NCI-H146 (cell line): ENCODE measurements at places on chromosomes 1 and 21.
A peak's percentile ranks its signal among the peaks of the same experiment; 100 is the strongest.

- DNase-seq: no peak
Observed at GRCh38 chr1:167450843-167451242, 67.5 kb downstream of the CD247 start.

DNA sequence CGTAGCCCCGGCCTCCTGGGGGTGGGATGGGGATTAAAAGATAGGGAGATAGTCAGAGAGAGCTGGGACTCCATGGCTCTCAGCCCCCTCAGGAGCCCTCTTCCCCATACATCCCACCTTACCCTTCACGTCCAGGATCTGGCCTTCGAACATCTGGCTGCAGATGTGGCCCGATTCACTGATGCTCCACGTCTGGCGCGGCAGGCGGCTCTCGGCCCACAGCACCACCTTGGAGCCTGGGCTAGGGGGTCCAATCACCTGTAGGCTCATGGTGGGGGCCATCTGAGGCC lies 4.2 kb downstream of the CD52 start:
- DNase-seq: no peak

DNA sequence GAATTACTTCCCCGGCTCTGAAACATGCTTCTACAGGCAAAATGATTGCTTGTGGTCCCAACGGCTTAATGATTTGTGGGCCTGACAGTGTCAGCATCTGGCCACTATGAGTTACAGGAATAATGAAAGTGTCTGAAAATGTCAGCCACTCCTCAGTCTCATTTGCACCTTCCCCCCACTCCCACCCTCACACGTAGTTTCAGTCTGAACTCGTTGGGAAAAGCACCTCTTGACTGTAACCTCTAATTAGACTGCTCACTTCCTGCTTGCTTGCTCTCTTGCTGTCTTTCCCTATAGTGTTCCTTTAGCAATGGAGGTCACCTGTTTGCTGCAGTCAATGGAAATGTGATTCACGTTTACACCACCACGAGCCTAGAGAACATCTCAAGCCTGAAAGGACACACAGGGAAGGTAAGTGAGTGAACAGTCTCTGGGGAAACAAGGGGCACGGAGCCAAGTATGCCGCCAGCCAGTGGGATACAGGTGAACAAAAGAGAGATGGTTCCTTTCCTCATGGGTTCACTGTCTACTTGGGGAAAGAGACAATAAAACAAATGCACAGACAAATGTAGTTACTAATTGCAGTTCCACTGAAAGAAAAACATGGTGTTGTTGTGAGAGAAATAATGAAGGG lies 27.1 kb downstream of the CFAP57 start:
- DNase-seq: peak; percentile 9

GRCh38 chr21:14488672-14489204 lies 57.4 kb downstream of the SAMSN1 start:
- no peak for DNase-seq

DNA sequence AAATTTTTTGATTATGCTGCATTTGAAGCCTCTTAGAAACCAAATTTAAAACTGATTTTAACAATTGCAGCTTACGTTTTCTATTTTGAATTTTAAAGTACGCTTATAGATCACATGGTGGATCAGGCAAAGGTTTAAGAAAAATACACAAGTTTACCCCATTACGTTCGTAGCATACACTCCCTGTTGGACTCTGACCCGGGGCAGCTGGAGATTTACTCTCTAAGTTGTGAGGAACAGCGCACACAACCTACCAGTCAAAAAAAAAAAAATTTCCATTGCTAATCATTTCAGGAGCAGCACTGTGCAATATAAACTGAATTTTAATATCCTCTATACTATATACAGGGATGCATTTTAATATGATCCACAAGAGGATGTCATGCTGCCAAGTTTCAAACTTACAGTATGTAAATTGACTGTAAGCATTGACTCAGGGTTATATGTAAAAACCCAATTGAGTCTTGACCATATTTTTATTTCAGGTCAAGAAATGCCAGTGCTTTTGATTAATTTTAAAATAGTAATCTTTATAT lies 20.4 kb downstream of the CSDE1 start:
- DNase-seq: no peak

DNA sequence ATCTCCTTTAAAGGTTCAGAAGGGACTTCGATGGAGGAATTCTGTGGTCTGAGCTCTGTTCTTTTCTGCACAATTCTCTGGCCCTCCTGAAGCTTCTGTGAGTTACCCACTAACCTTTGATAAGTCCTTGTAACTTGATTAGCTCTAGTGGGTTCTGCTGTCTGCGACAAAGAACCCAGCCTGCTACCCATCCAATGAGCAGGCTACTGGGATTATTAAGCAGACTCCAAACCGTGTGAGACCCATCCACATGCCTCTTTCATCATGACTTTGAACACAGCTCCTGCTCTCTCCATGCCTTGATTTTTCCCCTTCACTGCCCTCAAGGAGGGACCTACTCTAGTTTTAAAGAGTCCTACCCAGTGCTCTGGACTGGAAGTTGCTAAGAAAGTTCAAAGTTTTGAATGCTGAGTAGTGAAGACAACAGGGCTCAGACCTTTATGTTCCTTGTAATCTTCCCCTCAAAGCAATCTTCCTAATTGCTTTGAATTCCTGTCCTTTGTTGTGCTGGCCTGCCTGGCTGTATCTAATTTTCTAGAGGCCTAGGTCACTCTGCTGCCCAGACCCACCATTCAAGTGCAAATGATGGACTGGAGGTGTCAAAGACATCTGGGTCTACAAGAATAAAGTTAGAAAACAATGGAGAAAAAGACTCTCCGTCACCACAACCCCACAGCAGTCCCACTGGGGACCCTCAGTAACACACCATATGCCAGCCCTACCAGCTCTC lies 146.9 kb downstream of the RHOU start:
- DNase-seq: no peak

- no peak for DNase-seq
Observed at GRCh38 chr1:165841582-165842017, 14.2 kb downstream of the UCK2 start.

DNA sequence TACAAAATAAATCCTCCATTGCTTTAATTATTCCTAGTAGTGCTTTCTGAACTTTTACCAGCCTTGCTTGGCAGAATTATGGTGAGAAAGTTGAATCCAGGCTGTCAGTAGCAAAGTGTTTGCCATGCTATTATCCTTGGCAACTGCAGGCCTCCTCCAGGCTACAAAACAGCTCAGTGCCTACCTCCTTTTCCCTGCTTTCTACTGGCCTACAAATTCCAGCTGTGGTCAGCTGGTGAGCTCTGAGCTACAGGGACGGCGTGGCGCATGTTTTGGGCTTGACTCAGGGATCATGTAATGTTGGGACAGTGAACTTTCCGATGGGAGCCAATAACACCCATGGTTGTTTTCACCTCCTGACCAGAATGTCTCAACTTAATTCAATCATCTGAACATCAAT lies 456.1 kb upstream of the ADAMTS5 start:
- no peak for DNase-seq

DNA sequence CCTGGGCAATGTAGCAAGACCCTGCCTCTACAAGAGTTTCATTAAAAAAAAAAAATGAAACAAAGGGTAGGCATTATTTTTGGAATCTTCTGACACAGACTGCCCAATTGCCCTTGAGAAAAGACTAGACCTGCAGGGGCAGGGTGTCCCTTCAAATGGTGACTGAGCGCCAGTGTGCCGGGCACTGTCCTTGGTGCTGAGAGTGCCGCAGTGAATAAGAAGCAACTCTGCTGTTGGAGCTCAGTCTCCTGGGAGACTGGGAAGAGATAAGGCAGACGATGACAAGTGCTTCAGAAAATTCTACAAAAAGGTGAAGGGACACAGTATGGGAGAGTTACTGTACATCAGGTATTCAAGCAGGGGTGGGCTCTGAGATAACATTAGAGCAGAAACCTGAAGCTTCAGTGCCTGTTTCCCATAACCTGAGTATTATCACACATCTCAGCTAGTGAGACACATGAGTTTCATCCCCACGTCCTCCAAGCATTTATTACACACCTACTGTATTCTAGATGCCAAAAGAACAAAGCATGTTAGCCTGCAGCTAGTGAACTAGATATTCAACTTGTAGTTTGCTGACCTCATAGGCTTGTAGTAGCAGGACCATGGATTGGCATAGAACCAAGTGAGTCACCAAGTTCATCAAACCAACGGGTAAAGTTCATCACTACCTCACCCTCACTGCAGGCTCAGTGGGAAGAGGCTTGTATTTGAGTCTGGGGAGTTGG lies 18.4 kb upstream of the RPL11 start:
- DNase-seq: no peak

DNA sequence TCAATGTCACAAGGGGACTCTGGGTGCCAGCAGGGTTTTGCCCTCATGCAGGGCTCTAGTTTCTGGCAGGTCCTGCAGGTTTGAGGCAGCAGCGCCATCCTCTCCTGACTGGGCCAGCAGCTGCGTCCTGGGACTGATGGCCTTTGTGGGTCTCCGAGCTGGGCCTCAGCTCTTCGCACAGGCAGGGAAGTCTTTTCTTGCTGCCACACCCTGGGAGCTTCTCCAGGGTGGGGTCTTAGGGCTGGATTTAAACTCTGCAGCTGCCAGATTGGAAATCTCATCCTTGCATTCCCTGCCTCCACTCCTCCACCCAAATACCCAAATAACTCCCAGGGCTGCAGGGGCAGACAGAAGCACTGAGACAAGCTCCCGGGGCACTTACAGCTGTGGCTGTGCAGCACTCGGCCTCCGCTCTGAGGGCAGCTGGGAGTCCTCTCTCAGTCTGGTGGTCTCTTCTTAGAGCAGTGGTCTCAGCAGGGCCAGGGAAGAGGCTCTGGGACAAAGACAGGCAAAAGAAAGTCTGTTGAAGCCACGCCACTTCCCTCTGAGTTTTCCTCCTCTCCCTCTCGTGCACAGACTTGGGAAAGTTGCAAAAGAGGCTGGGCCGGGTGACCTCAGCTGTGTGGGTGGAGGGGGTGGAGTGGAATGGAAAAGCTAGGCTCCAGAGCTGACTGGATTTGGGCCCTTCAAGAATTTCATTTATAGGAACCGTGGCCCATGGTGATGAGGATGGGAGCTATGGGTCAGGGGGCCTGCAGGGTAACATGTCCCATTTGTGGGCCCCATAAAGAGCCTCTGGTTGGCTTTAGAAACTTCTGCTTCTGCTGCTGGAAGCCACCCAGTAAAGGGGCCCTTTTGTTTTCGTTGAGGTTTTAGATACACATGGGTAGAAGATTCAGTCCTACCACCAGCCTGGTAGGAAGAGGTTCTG lies at the start of gene RAB7B:
Gene RAB7B (minus strand): TSS at position 525 of the 931 bp plus-strand sequence. CDS start 9,260 bp downstream, outside the sequence.
- DNase-seq: no peak

- DNase-seq: no peak
Observed at GRCh38 chr21:25624511-25624910, 14.5 kb upstream of the JAM2 start.

DNA sequence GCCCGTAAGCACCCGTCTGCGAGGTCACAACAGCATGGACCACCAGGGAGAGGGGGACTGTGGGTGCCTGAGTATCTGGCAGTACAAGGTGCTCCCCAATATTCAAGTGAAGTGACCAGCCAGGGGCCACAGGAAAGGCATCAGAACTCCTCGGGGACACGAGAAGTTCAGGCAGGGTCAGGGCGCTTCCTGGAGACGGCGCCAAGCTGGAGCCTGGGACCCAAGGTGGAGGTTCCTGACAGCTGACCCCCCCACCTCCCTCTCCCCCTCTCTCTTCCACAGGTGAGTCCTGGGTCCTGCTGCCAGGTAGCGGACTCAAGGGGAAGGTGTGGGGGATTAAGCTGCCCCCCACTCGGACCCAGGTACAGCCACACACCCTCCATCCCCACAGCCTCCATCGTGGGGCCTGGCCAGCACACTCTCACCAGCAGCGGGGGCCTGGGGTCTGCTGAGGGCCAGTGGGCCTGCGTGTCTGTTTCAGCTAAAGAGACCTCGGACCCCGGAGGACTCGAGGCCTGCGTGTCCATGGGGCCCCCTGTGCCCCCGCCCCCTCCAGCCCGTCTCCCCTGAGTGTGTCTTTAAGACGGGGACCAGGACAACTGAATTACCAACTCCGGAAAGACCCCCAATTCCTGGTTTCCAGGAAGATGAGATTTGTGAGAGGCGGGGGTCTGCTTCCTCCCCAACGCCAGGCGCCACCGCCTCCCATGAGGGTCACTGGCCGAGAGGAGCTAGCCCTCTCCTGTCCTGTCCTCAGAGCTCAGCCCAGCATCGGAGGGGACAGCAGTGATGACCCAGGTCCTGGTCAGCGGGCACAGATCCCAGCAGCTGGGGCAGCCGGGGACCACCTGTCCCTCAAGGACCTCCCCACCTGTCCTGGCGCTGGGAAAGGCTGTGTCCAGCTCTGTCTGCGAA lies 6.2 kb downstream of the TNFRSF18 start:
- DNase-seq: no peak

DNA sequence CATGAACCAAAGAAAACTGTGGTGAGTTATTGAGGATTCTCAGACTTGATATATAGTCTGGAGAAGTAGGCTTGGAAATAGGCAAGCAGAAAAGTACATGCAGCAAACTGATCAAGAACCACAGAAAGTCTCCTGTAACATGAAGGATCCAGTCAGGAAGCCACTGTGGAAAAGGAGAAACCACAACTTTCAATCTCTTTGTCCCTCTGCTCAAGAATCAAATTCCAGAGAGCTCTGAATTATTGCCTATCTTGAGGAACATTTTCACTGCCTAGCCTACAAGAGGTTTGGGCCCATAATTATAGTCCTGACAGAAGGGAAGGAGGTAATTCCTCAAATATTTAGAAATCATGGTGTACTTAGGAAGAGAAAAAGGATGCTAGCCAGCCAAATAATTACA lies 43.0 kb upstream of the ADAMTS1 start:
- DNase-seq: no peak

DNA sequence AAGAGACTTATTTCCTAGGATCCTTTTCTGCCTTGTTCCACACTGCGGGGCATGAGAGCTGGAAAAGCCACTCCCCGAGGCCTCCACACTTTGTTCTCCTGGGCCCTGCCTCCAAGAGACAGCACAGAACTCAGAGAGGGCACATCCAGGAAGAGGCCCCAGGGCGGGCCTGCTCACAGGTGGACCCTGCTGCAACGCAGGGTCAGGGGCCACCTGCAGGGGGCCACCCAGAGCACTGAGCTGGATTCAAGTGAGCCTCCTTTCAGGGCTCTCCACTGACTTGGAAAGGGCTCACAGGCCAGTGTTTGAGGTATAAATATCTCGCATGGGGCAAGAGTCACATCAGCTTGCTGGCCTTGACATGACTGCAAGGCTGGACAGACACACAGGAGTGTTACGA lies 4.8 kb downstream of the RGS16 start:
- DNase-seq: no peak

- no peak for DNase-seq
Observed at GRCh38 chr1:172647987-172648386, 10.9 kb upstream of the FASLG start.

GRCh38 chr1:147561472-147561840 lies 20.2 kb downstream of the BCL9 start:
- DNase-seq: no peak
